ENCODE measurements at places on chromosomes 7 and 10.

GRCh38 chr10:119778776-119779445 is 53.1 kb downstream of the INPP5F start:
- DNase-seq, result no peak

GRCh38 chr7:44508328-44509030 is 18.0 kb upstream of the NUDCD3 start:
- DNase-seq, result no peak

GRCh38 chr10:74924251-74924963 is 98.0 kb downstream of the KAT6B start:
- no peak for DNase-seq

DNA sequence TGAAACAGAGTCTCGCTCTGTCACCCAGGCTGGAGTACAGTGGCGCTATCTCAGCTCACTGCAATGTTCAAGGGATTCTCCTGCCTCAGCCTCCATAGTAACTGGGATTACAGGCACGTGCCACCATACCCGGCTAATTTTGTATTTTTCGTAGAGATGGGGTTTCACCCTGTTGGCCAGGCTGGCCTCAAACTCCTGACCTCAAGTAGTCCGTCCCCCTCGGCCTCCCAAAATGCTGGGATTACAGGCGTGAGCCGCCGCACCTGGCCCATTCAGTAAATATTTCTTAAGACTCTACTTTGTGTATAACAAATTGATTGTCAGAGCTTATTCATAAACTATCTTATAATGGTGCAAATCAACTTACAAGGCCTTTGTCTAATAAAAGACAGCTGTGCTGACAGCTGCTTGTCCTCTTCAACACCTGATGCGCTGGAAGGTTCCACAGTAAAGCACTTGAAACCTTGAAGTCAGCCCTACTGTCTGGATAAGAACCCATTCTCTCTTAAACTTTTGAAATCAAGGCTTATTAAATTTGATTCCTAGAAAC is 14.7 kb downstream of the ECHDC3 start:
- no peak for DNase-seq

DNA sequence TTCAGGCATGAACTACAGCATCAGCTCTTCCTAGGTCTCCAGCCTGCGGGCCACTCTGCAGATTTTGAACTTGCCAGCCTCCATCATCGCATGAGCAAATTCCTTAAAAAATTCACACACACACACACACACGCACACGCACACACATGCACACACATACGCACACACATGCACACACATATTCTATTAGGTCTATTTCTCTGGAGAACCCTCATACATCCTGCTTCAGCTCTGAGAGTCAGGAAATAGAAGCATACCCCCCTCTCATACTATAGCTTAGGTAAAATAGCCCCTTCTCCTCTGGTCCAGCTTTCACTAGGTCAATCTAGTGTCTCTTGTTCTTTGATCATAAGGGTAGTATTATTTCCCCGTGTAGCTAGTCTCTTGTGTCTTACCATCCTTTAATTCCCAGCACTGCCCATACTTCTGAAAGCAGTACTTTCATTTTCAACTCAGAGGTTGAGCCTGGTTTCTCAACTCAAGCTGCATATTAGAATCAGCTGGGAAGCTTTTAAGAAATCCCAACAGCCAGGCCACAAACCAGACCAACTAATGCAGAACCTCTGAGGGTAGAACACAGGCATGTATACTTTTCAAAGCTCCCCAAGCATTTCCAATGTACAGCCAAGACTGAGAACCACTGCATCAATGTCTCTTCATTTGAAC is 30.9 kb upstream of the ITGB8 start:
- no peak for DNase-seq

GRCh38 chr7:89183712-89184111 is 388.2 kb upstream of the TEX47 start:
- DNase-seq, result no peak

- DNase-seq, result no peak
These were observed 10.7 kb downstream of the TRPV6 start for GRCh38 chr7:142874837-142875236.

GRCh38 chr7:29780346-29780745 is 26.0 kb upstream of the WIPF3 start:
- no peak for DNase-seq

DNA sequence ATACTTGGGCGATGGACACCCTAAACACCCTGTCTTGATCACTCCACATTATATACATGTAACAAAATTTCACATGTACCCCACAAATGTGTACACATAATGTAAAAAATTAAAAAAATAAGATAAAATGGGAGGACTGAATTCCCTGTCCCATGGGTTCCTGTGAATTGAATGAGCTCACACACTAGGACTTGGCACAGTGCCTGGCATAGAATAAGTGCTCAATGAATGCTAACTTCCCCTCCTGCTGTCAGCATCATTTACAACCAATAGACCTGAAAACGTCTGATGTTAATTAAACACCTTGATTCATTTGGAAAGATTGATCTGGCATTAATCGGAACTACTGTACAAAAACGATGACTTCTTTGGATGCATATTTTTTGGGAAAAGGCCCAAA is 117.3 kb upstream of the ZNF438 start:
- DNase-seq, result no peak

GRCh38 chr10:133405272-133405671 is 11.3 kb downstream of the MTG1 start:
- no peak for DNase-seq

DNA sequence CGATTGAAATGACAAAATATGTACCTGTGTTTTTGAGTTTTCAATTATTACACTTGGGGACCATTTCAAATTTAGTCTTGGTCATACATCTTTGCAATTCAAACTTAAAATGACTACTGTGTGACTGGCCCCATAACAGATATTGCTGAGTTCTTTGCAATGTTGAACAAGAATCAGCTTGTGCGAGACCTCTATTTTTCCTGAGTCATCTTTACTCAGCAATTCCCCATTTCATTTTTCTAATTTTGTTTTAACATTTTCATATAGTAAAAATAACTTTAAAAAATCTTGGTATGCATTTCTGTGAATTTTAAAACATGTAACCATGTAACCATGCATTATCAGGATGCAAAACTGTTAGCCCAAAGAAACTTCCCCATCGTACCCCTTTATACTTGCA is 678.1 kb downstream of the ANKRD7 start:
- DNase-seq, result no peak

- DNase-seq, result no peak
These were observed 9.7 kb upstream of the EDRF1 start for GRCh38 chr10:125709553-125710474.

DNA sequence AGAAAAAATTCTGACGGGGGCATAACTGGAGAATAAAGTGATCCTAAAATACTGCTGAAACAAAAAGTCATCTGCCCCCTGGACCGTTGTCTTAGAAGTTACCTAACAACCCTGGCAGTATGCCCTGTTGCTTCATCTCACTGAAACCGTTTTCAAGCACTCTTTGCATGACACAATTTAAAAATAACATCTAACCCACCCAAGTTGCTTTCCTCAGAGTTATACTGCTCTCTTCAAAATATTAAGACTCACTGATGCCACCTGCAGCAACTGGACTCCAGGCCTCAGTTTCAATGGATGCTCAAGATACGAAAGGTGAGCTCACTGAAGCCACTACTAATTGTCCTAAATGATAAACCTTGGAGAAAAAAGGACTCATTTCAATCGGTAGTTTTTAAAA is 57.4 kb downstream of the CDK6 start:
- DNase-seq, result no peak

DNA sequence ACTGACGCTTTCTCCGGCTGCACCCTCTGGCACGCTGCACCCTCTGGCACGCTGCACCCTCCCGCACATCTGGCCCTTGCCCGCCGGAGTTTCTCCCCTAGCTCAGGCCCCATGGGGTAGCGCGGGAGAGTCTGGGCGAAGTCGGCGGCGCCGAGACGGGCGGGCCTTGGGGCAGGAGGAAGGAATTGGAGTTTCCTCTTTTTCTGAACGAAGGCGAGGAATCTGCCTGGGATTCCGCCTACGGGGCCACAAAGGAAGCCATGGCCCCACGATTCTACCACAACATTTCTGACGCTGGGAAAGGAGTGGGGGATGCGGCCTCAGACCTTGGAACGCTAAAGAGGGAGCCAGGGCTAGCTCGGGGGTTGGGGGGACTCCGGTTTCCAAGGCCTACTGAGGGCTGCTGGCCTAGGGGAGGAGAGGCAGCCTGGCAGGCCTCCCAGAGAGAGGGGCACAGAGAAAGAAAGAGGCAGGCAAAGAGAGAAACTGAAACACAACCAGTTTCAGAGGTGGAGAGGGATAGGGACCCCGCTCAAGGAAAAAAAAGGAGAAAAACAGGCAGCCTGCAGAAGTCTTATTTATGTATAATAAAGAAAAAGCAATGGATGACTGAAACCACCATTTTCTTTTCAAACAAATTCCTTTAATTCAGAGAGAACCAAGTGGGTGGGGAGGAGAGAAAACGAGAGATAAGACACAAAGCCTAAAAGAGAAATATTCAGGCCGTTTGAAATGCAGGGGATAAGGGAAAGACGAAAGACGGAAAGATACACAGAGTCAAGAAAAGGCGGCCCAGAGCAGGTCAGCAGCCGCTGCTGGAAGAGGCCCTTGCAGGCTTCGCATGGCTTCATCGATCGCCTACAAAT is 4.3 kb downstream of the TLX1 start:
- no peak for DNase-seq

DNA sequence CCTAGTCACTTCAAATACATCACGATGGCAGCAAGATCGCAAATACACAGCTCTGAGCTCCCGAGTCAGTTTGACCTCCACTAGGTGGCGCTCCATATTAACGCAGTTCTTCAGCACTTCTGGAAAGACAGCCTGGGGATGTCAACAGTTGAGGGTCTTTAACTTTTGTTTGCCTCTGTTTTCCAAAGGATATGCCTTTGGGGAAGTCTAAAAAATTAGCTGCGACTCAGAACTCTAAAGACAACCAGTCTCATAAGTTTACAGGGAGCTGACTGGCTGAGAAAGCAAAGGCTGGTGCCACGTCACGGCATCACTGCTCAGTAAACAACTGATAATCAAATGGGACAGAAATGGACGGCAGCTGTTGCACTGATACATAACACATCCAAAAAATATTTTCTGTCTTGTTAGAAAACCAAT is 458.8 kb downstream of the SORCS1 start:
- DNase-seq, result peak; percentile 69

- DNase-seq, result no peak
These were observed 476.2 kb upstream of the GALNT17 start for GRCh38 chr7:70655694-70656093.

DNA sequence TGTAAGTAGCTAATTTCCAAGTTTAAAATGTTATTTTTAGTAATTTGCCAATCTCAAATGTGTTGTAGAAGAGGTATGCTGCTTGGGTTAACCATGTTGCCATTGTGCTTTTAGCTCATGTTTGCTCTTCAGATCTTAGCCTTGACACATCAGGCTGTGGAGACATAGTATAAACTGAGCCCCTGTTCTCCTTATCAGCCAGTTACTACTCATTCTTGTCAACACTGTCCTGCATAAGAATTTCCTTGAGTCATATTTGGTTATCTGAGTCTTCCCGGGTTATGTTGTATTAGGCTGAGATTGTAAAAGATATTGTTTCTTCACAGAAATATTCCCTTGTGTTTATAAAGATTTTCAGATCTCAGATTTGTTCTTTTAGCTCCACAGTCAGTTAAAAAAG is 4.1 kb downstream of the SSBP1 start:
- DNase-seq, result no peak

All from erythroblast (primary cell).